ENCODE measurements at places on chromosomes 12 and 14. TPM values are rescaled to one million over a fixed set of nuclear protein-coding genes. Genes with fewer than 3 reads are reported as not detected.

DNA sequence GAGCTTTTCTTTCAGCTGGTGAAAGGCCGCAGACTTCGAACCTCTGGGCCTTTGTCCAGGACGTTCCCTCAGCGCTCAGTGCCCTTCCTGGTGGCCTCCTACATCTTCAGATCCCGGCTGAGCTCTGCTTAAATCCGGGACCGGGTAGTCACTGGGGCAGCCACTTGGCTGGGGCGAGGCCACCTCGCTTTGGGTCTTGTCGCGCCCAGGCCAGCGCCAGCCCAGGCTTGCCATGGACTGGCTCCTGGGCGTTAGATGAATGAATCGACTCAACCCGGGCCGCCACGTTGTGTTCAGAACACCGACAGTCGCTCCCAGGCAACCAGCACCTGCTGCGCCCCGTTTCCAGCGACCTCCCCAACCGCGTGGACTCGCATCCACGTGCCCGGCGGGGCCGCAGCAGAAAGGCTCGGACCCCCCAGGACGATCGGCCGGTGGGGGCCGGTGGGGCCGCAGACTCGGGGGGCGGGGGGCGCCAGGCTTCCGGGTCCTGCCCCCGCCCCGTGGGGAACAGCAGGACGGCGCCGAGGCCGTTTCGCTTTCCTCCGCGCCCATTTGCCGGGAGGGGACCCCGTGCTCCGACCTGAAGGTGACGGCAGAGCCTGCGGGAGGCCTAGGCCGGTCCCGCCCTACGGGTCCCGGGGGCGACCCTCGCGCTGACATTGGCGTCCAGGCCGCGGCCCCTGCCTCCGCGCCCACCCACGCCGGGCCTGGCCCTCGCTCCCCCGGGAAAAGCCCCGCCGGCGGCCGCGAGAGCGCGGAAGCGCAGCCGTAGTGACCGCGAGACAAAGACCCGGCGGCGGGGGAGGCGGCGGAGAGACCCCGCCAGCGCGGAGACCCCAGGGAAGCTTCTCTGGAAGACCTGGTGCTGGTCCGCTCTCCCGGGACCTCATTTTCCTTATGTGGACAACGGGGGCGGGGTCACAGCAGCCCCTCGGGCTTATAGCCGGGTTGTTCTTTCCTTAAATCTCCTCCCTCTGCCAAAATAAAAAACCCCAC, 37.3 kb upstream of the RCOR1 start:
- peak; percentile 44 for DNase-seq

DNA sequence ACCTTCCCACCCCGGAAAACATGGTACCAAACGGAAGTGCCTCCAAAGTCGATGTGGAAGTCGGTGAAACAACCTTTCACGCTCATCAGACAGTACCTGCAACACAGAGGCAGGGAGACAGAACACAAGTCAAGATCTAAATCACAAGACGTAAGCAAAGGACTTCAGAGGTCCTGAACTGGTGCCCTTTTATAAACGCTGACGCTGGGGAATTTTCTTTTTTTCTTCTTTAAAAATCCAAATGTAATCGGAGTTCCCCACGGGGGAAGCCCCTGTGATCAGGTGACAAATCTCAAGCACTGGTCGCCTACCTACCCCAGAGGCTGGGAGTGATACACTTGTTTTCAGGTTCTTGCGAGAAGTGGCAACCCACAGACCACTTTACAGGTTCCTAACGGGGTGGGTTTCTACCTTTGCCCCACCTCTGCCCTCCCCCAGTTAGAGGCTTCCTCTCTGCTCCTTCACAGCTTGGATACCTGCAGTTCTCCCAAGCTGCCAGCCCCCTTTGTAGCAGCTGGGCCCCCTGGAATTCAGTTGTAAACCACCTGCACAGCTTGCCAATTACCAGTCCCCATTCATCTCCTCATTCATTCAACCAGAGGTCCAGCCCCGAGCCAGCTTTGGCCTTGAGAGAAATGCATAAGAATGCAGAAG, 46.2 kb downstream of the KDM2B start:
- no peak for DNase-seq

DNA sequence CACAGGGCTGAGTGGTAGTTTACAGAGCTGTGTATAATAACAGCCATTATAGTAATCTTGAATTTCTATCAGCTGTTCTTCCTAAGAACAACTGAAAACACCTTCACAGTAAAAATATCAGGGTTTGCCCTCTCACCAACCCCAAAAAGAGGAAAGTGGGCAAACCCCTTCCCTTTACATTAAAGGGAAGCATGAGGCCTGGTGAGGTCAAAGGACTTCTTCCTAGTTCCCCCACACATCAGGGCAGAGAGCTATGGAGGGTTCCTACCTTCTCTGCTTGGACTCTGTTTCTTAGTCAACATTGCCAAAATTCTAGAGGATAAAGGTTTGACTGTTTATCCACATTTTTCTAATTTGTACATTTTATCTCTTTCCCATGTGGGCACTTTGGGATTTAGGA, 4.4 kb upstream of the RPAP3 start:
- DNase-seq = no peak

- DNase-seq = no peak
Observed at GRCh38 chr12:5773550-5773949, 171.5 kb downstream of the ANO2 start.

DNA sequence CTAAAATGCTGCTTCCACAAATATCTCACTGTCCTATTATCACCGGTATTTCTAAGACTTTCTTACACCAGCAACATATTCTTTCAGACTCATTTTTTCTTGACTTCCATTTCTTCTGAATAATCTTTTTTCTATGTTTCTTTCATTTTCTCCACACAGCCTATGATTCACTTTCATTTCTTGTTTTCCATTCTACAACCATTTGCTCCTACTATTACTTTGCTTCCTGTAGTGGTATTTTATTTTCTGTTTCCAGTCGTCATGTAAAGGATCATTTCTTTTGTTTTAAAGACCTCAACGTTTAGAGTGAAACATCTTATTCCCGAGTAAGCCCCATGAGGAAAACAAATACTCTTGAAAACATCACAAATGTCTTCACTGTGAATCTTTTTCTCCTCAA, 182.2 kb upstream of the MDGA2 start:
- DNase-seq = no peak

DNA sequence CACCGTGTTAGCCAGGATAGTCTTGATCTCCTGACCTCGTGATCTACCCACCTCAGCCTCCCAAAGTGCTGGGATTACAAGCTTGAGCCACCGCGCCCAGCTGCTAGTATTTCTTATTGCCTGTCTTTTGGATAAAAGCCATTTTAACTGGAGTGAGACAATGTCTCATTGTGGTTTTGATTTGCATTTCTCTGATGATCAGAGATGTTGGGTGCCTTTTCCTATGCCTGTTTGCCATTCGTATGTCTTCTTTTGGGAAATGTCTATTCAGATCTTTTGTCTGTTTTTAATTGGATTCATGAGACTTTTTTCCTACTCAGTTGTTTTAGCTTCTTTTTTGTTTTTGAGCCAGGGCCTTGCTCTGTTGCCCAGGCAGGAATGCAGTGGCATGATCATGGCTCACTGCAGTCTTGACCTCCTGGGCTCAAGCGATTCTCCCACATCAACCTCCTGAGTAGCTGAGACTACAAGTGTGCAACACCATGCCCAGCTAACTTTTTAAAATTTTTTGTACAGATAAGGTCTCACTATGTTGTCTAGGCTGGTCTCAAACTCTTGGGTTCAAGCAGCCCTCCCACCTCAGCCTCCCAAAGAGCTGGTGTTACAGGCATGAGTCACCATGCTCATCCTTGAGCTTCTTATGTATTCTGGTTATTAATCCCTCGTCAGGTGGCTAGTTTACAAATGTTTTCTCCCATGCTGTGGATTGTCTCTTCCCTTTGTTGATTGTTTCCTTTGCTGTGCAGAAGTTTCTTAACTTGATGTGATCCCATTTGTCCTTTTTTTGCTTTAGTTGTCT, 65.9 kb downstream of the ACACB start:
- no peak for DNase-seq

- DNase-seq = peak; percentile 10
Observed at GRCh38 chr14:102394717-102395375, 32.1 kb downstream of the TECPR2 start.

GRCh38 chr12:12396694-12397093, 39.8 kb downstream of the BORCS5 start:
- DNase-seq = no peak

DNA sequence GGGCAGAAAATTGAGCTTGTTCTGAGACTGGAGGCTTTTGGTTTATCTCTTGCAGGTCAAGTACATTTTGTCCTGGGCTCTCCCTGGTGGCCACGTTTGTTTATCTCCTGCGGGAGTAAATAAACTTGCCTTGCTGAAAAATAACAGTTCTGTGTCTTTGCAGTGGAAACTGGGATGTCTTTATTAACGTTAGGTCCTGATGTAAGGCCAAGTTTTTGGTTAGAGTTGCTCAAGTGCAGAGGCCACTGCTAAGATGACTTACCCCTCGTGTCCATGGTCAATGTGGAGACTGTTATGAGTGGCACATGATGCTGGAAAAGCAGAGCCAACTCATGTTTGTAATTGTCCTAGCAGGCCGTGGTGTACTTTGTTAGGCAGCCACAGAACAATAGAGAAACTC, 3.8 kb downstream of the PTPN11 start:
- no peak for DNase-seq

- no peak for DNase-seq
Observed at GRCh38 chr12:103569278-103569677, 17.8 kb upstream of the STAB2 start.

- no peak for DNase-seq
Observed at GRCh38 chr14:102646615-102647014, 54.2 kb downstream of the RCOR1 start.

GRCh38 chr14:88379706-88380343, 5.6 kb upstream of the SPATA7 start:
- DNase-seq = no peak

GRCh38 chr12:49413796-49414195, 46.5 kb downstream of the SPATS2 start:
- no peak for DNase-seq

- DNase-seq = no peak
Observed at GRCh38 chr12:38930990-38931389, 25.6 kb upstream of the CPNE8 start.

- no peak for DNase-seq
Observed at GRCh38 chr12:75917083-75917482, 114.5 kb downstream of the PHLDA1 start.

- DNase-seq = no peak
Observed at GRCh38 chr14:97021571-97022168, 224.5 kb downstream of the VRK1 start.

GRCh38 chr12:53299101-53299453, 418 bp upstream of the MYG1 start:
- DNase-seq = no peak

GRCh38 chr12:123957196-123957595, 15.4 kb downstream of the CCDC92 start:
- no peak for DNase-seq

GRCh38 chr14:99241325-99242010, 30.5 kb downstream of the BCL11B start:
- DNase-seq = no peak

DNA sequence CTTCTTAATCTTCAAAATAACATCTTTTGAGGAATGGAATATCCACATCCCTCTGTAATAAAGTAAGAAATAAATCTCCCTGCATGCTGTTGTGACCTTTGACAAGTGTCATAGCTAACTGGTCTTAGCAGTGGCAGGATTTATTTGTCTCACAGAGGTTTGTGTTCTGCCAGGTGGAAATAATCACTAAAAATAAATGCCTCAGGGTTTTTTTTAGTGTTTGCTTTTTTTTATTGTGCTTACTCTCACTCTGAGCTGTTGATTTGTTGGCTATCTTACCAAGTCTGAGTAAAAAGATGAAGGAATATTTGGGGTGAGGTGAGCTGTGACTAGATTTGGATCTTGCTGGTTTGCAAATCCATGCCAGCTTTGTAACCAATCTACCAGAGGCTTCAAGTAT, 285.4 kb downstream of the ALG10B start:
- DNase-seq = no peak

DNA sequence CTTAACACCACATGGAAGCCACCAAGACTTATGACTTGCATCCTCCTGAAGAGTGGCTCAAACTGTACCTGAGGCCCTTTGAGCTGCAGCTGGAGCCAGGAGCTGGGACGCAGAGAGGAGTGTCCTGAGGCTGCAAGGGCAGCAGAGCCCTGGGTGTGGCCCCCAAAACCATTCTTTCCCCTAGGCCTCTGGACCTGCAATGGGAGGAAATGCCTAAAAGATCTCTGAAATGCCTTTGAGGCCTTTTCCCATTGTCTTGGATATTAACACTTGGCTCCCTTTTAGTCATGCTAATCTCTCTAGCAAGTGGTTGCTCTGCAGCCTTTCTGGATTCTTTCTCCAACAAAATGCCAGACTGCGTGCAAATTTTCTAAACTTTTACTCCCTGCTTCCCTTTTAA, 156.1 kb downstream of the SLC38A4 start:
- DNase-seq = no peak

DNA sequence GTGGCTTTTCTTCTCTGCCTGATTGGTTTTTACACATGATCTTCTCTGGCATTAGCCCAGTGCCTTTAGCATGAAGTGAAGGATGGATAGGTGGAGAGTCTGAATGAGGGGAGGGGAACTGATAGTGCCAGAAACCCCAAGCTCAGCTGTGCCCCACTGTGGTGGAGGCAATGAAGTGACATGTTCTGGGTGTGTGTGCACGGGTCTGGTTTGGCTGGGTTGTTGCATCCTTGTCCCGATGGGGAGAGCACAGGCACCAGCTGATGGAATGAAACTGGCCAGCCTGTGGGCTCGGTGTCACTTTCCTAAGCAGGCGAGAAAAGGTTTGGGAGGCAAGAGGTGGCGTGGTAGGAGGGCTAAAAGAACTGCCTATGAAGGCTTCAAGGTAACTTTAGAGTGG, 65.3 kb downstream of the CACNA1C start:
- DNase-seq = no peak

DNA sequence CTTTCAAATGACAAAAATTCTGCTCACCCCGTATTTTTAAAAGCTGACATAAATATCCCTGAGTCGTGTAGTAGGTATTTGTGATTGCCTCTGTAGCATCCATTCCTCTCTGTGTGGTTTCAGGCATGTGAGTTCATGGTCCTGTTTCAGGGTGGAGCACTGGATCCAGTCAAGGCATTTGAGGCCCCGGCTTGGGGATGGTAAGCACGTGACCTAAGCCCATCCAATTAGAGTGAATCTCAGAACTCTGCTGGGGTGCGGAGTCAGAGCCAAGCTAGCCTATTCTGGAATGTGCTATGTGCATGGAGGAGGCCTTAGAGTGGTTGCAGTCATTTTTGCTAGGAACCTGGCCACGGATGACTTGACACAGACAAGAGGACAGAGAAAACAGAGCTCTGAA, 4.3 kb upstream of the CSRP2 start:
- no peak for DNase-seq

Gene TBX5
- total RNA-seq = 0.38 TPM

Gene RIMKLB
- total RNA-seq = 101 TPM

Gene KRT75
- total RNA-seq = not detected

Gene ETFBKMT
- 3.6 TPM for total RNA-seq

Gene CLEC9A
- not detected for total RNA-seq

Gene BMP4
- total RNA-seq = 101 TPM

Gene KCNH3
- total RNA-seq = 0.15 TPM

Gene TBC1D30
- 3.6 TPM for total RNA-seq

Gene BHLHE41
- total RNA-seq = 4.0 TPM

Gene GDF3
- total RNA-seq = 77.7 TPM

Gene SLC5A8
- total RNA-seq = not detected

Gene CLEC1B
- not detected for total RNA-seq

Gene ACOT6
- total RNA-seq = not detected

Gene YARS2
- total RNA-seq = 29.0 TPM

Gene KRT6B
- total RNA-seq = not detected

Gene SSTR1
- total RNA-seq = 0.21 TPM

Gene MIP
- 0.10 TPM for total RNA-seq

All from endothelial cell (in vitro differentiated cells).